ENCODE measurements at places on chromosomes 2 and 18.

- DNase-seq: no peak
Observed at GRCh38 chr2:30248791-30249190, 17.5 kb downstream of the LBH start.

DNA sequence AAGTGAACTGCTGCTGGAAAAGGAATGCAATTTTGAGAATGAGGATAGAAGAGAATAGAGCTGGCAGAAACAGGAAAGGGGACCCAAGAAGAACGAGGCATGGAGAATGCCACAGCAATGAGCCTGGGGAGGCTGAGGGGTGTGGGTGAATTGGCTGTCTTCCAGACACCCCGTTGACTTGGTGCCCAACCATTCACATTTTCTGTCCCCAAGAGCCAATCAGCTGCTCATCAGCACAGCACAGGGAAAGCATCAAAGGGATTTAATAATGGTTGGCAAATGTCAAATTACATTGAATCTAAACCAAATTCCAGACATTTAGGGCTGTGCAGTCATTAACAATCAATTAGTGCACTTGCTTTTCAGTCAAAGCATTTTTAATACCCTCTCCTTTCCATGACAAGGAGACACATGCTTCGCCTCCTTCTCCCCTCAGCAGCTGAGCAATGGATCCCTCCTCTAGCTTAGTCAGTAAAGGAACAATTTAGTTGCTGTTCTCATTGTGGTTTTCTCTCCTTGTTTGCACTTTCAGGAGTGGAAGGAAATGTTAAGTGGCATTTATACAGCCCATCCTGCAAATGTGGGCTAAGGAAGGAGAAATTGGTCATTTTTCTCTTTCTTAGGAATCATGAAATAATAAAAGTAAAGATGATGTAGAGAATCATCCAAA is 98.8 kb downstream of the KLF7 start:
- DNase-seq: no peak

- no peak for DNase-seq
Observed at GRCh38 chr2:210798180-210798579, 241.8 kb downstream of the CPS1 start.

DNA sequence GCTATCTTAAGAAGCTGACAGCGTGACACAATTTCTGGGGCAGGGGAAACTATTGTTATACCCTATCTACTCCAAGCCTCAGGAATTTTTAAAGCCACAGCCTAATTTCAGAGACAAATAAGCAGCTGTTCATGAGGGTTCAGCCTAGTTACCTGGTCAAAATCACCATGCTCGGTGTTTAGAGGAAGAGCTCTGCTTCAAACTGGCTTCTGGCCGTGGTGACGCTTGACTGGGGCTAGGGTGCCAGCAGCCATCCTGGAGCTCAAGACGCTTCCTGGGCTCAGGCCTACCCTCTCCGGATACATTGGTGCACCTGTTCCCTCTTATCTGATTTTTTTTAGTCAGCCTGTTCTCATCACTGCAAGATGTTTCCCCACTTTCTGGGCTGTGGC is 41.7 kb downstream of the FRZB start:
- DNase-seq: no peak
